ENCODE measurements at places on chromosomes 2 and 18. TPM values are rescaled to one million over a fixed set of nuclear protein-coding genes. Genes with fewer than 3 reads are reported as not detected.

DNA sequence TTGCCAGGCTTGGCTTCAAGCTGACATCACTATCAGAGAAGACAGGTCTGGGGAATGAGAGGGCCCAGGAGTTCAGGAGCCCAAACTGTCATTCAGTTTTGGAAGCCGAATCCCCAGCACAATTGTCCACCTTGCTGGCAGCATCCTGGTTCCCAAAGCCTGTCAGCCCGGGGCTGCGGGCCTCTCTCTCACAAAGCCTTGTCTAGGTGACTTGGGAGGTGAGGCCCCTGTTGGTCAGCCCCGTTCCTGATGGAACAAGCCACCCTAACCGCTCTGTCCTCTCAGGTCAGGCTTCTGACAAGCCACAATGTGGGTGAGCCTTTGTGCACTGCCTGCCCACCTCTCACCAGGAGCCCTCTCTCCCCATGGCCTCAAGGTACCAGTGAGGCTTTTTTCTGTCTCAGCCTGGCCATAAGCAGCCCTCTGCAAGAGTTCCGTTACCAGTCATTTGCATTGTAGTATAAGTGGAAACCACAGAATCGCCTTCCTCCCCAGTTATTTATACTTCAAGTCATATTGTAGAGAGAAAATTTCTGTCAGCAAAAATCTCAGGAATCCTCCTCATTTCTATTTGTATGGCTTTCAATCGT is 100.6 kb downstream of the MSH2 start:
- DNase-seq = no peak
- H3K4me1 ChIP-seq = peaks cover 32% of the 10 kb centered on the region
- H3K27me3 ChIP-seq = peaks cover 4% of the 10 kb centered on the region
- H3K36me3 ChIP-seq = peaks cover 34% of the 10 kb centered on the region
- no peak overlapping the region for H3K27ac ChIP-seq

DNA sequence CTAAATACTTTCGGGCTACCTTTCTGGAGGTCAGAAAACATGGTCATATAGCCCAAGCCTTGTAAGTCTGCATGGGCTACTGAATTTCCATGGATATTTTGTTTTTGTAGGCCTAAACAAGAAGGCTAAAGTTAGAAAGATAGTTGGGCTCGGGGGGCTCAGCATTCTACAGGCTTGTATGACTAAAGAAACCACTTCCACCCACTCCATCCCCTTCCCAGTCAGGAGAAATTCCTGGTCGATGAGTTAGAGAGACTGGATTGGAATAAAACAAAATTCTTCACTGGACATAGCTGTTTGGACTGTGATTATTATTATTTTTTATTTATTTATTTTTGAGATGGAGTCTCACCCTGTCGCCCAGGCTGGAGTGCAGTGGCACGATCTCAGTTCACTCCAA is 539.4 kb upstream of the TNP1 start:
- H3K27me3 ChIP-seq = no peaks in the 10 kb centered on the region
- DNase-seq = no peak
- peaks cover 3% of the 10 kb centered on the region for H3K36me3 ChIP-seq

DNA sequence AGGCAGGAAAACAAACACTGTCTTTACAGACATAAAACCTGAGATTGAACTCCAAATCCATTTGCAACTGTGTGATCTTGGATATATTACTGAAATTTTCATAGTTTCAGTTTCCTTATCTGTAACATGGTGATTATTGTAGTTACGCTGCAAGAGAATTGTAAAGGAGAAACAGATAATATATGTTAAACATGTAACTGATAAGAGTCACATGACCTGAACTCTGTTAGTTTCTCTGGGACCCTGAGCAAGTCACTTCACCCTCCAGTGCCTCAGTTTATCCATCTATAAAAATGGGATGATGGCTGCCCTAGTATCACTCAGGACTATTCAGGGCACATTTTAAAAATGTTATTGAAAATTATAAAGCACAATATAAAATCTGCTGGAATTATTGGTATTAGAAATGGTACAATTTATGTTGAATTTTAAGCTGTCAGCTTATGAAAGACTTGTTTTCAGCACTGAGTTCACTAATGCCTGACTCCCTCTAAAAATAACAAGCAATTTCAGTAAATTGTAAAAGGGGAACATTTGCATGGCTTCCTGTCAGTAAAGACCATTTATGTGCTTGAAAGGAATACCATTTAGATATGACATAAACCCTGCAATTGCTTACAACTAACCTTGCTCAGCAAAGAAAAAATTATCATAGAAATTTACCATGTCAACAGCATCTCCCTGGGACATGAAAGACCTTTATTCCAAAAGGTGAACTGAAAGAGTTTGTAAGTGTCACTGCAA is 393.5 kb downstream of the RAD51AP2 start:
- no peaks in the 10 kb centered on the region for H3K36me3 ChIP-seq
- H3K27ac ChIP-seq = no peak overlapping the region
- no peak for DNase-seq
- no peaks in the 10 kb centered on the region for H3K4me1 ChIP-seq
- no peak overlapping the region for H3K4me3 ChIP-seq

DNA sequence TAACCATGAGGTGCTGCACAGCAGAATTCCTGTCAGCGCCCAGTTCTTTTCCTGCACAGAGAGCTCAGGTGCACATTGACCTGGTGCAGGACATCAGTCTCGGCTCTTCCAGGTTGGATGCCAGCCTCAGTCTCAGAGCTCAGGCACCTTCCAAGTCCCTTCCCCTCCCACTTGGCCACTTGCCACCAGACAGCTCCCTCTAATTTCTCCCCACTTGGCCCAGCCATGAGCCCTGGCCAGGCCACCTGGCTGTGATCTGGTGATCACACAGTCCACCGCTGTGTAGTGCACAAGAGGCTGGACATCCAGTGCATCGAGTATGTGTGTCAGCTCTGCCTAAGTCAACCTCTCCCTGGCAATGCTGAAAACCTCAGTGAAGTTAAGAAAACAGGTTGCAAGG is 336.6 kb upstream of the MYT1L start:
- H3K4me1 ChIP-seq = no peaks in the 10 kb centered on the region
- DNase-seq = no peak
- no peaks in the 10 kb centered on the region for H3K36me3 ChIP-seq

Gene CXCR4
- 202 TPM for total RNA-seq

GRCh38 chr2:207867056-207867455 is 97.3 kb upstream of the FZD5 start:
- no peaks in the 10 kb centered on the region for H3K36me3 ChIP-seq
- H3K4me1 ChIP-seq = peaks cover 5% of the 10 kb centered on the region
- no peaks in the 10 kb centered on the region for H3K27me3 ChIP-seq
- no peak overlapping the region for H3K4me3 ChIP-seq
- no peak for DNase-seq

DNA sequence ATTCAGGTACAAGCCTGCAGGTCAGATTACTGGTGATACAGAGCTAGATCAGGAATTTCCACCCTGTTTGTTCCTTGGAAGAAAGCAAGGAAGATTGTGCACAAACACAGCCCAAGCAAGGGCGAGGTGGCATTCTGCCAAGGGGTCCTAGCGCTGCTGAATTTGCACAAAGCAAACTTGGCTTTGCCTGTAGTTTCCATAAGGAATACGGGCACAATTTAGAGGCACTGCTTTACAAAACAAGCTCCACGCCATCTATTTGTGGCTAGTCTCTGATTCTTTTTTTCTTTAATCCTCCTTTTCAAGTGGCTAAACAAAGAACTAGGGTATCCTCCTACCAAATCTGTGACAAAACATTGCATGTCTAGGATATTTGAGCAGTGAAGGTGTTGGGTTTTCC is 195.5 kb upstream of the ACVR2A start:
- H3K27me3 ChIP-seq = peaks cover 1% of the 10 kb centered on the region
- H3K27ac ChIP-seq = no peak overlapping the region
- no peak overlapping the region for H3K4me3 ChIP-seq
- DNase-seq = no peak

DNA sequence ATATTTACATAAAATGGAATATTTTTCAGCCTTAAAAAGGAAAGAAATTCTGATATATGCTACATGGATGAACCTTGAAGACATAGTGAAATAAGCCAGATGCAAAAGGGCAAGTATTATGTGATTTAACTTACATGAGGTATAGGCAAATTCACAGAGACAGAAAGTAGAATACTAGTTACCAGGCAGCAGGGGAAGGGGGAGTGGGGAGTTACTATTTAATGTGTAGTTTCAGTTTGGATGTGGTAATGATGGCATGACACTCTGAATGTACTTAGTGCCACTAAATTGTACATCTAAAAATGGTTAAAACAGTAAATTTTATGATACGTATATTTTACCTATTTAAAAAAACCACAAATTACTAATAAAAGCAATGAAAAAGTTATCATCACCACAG is 12.1 kb downstream of the METTL4 start:
- H3K27me3 ChIP-seq = no peaks in the 10 kb centered on the region
- no peak overlapping the region for H3K4me3 ChIP-seq
- no peak overlapping the region for H3K27ac ChIP-seq
- peaks cover 1% of the 10 kb centered on the region for H3K4me1 ChIP-seq
- H3K36me3 ChIP-seq = peaks cover 27% of the 10 kb centered on the region
- no peak for DNase-seq

GRCh38 chr18:7141287-7141686 is 23.7 kb upstream of the LAMA1 start:
- no peaks in the 10 kb centered on the region for H3K4me1 ChIP-seq
- no peak for DNase-seq
- H3K27me3 ChIP-seq = no peaks in the 10 kb centered on the region
- no peak overlapping the region for H3K27ac ChIP-seq
- no peaks in the 10 kb centered on the region for H3K36me3 ChIP-seq

GRCh38 chr2:47897883-47898731 is 8.2 kb downstream of the FBXO11 start:
- H3K27ac ChIP-seq = peak overlapping the region; percentile 15
- H3K27me3 ChIP-seq = no peaks in the 10 kb centered on the region
- H3K4me3 ChIP-seq = no peak overlapping the region
- H3K36me3 ChIP-seq = peaks cover 30% of the 10 kb centered on the region

- H3K4me1 ChIP-seq = peaks cover 25% of the 10 kb centered on the region
- no peak for DNase-seq
- no peak overlapping the region for H3K27ac ChIP-seq
- peaks cover 8% of the 10 kb centered on the region for H3K27me3 ChIP-seq
- no peak overlapping the region for H3K4me3 ChIP-seq
These were observed 11.3 kb upstream of the ARHGEF4 start for GRCh38 chr2:130825231-130825965.

GRCh38 chr2:54598347-54599325 is 124.8 kb upstream of the EML6 start:
- H3K4me1 ChIP-seq = peaks cover 82% of the 10 kb centered on the region
- peaks cover 65% of the 10 kb centered on the region for H3K36me3 ChIP-seq
- no peak overlapping the region for H3K27ac ChIP-seq

Gene ALLC
- not detected for total RNA-seq

Gene SOX11
- total RNA-seq = not detected

DNA sequence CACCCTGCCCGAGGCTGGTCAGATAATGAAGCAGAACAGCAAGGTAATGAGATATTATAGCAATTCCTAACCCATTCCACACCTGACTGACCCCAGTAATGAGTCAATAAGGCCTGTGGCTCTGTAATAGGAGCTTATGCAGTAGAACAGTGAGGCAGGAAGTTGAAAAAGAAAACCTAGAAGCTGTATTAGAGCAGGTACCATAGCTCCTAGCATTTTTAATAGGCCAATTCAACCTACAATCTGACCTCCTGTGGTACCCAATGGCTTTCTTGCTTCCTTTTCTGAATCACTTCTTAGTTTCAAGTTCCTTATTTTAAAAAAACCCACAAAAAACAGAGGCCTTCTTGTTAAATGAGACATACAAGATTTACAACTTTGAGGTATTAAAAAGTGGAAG is 43.6 kb upstream of the MAP2 start:
- no peaks in the 10 kb centered on the region for H3K27me3 ChIP-seq
- H3K4me1 ChIP-seq = no peaks in the 10 kb centered on the region
- no peak for DNase-seq
- H3K4me3 ChIP-seq = no peak overlapping the region
- no peaks in the 10 kb centered on the region for H3K36me3 ChIP-seq

- H3K4me1 ChIP-seq = peaks cover 10% of the 10 kb centered on the region
- no peak overlapping the region for H3K4me3 ChIP-seq
- no peaks in the 10 kb centered on the region for H3K27me3 ChIP-seq
- peaks cover 3% of the 10 kb centered on the region for H3K36me3 ChIP-seq
These were observed 158.9 kb upstream of the BOD1L2 start for GRCh38 chr18:56988022-56988421.

Gene SULT1C3
- not detected for total RNA-seq

DNA sequence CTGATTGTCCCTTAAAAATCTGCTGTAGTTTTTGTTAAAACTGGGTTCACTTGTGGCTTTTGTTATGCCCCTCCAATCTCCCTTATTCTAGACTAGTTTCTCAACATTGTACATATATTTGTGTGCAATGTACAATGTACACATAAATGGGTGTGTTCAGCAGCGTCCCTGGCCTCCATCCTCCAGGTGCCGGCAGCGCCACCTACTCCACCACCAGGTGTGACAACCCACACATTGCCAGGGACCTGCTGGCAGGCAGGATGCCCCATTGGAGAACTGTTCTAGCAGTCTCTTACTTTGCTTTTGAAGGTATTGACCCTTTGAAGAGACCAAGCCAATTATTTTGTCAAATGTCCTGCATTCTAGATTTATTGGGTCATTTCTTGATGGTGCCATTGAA is 75.4 kb downstream of the SH3RF3 start:
- H3K36me3 ChIP-seq = no peaks in the 10 kb centered on the region
- no peak for DNase-seq
- H3K27me3 ChIP-seq = peaks cover 63% of the 10 kb centered on the region
- H3K27ac ChIP-seq = no peak overlapping the region

DNA sequence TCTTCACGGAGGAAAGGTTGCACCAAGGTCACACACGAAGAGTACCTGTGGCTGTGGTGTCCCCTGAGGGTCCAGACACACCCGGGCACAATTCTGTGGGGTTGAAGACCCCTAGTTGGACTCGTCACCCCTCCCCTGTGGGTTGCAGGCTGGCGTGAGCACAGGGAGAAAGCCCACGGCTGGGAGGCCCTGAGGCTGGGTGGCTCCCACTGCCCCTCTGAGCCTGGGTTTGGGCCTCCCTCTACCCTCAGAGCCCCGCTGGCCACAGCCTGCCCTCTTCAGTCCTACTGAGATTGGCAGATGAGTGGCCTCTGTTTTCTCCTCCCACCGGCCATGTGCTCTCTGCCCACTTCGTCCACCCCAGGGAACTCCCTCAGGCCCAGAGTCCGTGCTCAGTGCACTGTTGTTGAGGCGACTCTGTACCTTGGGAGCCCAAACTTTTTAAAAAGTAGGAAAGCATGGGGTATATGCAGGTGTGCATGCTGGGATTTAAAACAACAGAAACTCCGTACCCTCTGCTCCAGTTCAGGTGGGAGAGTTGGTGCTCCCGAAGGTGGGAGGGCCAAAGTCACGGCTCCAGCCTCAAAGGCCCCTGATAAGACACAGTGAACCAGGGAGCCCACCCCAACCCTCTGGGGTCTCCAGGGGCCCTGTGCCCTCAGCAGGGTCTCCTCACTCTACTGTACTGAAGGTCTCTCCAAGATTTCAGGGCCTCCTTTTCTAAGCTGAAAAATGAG is 19.1 kb downstream of the RAMP1 start:
- H3K4me1 ChIP-seq = peaks cover 5% of the 10 kb centered on the region
- H3K27me3 ChIP-seq = no peaks in the 10 kb centered on the region
- DNase-seq = no peak
- H3K36me3 ChIP-seq = no peaks in the 10 kb centered on the region
- no peak overlapping the region for H3K27ac ChIP-seq
- no peak overlapping the region for H3K4me3 ChIP-seq

GRCh38 chr18:12455496-12455895 is 47.8 kb downstream of the PRELID3A start:
- no peak for DNase-seq
- no peak overlapping the region for H3K27ac ChIP-seq
- no peak overlapping the region for H3K4me3 ChIP-seq

- H3K4me3 ChIP-seq = no peak overlapping the region
- H3K27ac ChIP-seq = no peak overlapping the region
- H3K27me3 ChIP-seq = no peaks in the 10 kb centered on the region
- no peak for DNase-seq
These were observed 47.7 kb downstream of the GLI2 start for GRCh38 chr2:120783371-120783791.
